ENCODE measurements at places on chromosomes 12 and 14.
A peak's percentile ranks its signal among the peaks of the same experiment; 100 is the strongest.

- DNase-seq, result peak; percentile 40
Observed at GRCh38 chr12:132353811-132354210, 24.4 kb upstream of the GALNT9 start.

GRCh38 chr12:96720363-96720705 is 186.7 kb upstream of the NEDD1 start:
- DNase-seq, result no peak

GRCh38 chr12:98262902-98263301 is 252.5 kb upstream of the TMPO start:
- no peak for DNase-seq

- no peak for DNase-seq
Observed at GRCh38 chr14:102187044-102187443, 47.3 kb downstream of the WDR20 start.

GRCh38 chr12:42084522-42084921 is 60.2 kb downstream of the GXYLT1 start:
- DNase-seq, result no peak

DNA sequence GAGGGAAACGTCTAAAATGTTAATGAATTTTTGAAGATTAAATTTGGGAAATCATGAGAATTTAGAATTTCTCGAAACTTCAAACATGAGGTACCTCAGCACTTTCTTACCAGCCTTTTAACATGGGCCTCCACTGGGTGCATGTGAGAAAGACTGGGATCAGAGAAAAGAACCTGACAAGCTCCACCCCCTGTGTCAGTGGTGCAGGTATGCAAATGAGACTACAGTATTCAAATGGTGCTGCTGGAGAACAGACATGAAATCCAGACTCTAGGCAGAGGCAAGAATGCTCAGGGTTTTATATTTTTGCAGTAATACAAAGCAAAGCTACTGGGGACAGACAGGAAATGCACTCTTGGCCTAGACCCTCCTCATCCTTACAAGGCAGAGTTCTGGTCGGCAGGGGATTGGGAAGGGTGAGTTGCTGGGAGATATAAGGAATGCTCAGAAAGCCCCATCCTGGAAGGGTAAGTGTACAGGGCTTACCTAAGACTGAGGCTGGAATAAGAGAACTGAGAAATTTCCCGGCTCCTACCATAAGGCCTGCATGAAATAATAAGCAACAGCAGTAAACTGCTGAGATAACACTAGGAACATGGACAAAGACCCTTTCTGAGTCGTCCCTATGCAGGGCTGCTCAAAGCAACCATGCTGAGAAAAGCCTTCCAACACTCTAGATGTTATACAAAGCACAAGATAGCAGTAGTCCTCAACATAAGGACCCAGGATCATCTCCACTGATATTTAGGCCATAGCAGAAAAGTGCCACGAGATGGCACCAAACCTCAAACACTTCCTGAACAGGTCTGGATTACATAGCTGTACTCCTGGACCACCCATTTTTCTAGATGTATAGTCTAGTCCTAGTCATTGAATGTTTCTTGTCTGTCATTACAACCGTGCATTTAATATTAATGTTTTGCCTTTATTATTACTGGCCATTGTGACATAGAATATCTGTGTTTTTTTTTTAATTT is 260.8 kb downstream of the RASSF9 start:
- DNase-seq, result no peak

- DNase-seq, result no peak
Observed at GRCh38 chr12:14896521-14897169, 11.0 kb upstream of the MGP start.

All from lower lobe of right lung (tissue), 2 donors.